Breast epithelium (tissue), 4 donors: ENCODE measurements at places on chromosomes 2 and 18. TPM values are rescaled to one million over a fixed set of nuclear protein-coding genes. Genes with fewer than 3 reads are reported as not detected.

Gene QPCT
- 3.7 TPM for total RNA-seq

Gene IL1F10
- not detected for total RNA-seq

Gene SP5
- total RNA-seq: 5.8 TPM

Gene CACNB4
- 1.6 TPM for total RNA-seq

Gene KCNE4
- total RNA-seq: 26.2 TPM

Gene YES1
- 150 TPM for total RNA-seq

Gene KLHL30
- total RNA-seq: 0.98 TPM

Gene FAM136A
- 28.2 TPM for total RNA-seq

Gene ABCB11
- under 0.01 TPM for total RNA-seq

Gene UGT1A8
- total RNA-seq: not detected

Gene KIAA2012
- total RNA-seq: not detected

Gene LIPG
- 0.44 TPM for total RNA-seq

Gene HAUS1
- 52.6 TPM for total RNA-seq

Gene CHRND
- not detected for total RNA-seq

Gene LOXHD1
- total RNA-seq: 1.6 TPM

Gene C2orf80
- not detected for total RNA-seq

Gene SLC23A3
- 0.48 TPM for total RNA-seq

Gene ZNF532
- total RNA-seq: 71.7 TPM

Gene NFATC1
- 12.9 TPM for total RNA-seq

Gene LYPD6B
- total RNA-seq: 21.0 TPM

Gene TNFRSF11A
- 6.4 TPM for total RNA-seq
